ENCODE measurements at places on chromosomes 5 and 9.

DNA sequence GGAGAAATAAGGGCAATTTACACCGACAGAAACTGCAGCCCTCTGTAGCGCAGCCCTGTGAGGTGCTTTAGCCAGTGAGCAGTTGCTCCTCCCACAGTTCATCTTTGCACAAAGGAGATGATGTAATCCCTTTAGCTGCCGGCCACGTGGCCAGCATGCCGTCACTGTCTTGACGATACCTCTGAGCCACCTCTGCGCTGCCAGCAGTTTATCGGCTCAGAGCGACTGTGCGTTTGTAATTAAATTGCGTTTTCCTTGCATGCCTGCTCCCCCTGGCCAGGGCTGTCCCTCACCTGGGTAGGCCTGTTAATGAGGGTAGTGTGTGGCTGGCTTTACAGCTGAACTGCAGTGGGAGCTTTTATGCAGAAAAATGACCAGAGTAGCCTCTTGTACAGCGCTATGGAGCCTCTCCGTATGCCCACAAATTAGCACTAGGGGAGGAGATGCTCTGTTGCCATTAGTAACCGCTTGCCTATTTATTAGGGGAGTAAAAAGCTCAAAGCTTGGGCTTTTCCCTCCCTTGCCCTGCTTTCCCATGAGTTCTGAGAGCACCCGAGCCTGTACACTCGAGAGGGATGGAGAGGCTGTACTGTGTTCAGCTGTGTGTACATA lies 107.0 kb downstream of the TRIO start:
- no peak for DNase-seq

GRCh38 chr5:21784487-21784886 lies 1068.7 kb downstream of the CDH12 start:
- no peak for DNase-seq

- DNase-seq, result no peak
Observed at GRCh38 chr5:89728750-89729149, 680.8 kb downstream of the CETN3 start.

DNA sequence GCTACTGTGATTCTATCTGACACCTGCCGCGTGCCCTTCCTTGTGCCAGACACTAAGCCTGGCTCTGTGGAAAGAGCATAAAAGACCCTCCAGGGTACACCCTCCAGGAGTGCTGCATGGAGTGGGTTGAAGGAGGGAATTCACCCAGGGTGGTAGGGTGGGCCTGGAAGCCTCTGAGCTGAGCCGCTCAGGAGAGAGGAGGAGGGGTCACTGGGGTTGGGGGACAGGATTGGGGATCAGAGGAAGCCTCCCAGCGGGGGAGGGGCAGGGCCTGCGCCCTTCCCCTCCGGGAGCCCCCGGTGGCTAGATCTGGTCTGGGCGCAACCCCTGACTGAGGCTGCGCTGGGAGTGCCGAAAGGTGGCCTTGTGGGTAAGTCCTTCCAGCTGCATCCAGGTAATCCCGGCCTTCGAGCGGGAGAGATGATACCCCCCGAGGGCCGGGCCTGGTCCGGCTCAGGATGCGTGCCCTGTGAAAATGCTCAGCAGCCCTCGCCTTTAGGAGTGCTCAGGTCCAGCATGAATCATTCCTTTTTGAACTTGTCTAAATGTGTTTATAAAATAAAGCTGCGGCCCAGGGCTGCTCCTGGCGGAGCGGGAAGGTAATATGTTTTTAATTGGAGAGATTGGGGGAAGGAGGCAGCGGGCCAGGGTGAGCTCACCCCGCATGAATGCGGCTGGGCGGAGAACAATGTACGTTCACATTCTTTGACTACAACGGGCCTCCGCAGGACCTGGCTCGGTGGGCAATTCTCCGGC lies 118.1 kb upstream of the SMIM23 start:
- DNase-seq, result no peak

GRCh38 chr5:135955525-135955924 lies 742 bp upstream of the LECT2 start:
- no peak for DNase-seq

- no peak for DNase-seq
Observed at GRCh38 chr5:36535859-36536615, 70.4 kb upstream of the SLC1A3 start.

- no peak for DNase-seq
Observed at GRCh38 chr5:147507480-147508126, 2.3 kb downstream of the DPYSL3 start.

- no peak for DNase-seq
Observed at GRCh38 chr9:95468791-95469190, 48.0 kb downstream of the PTCH1 start.
